ENCODE measurements at places on chromosomes 16 and 17.

GRCh38 chr16:10827691-10828341, 9.2 kb upstream of the TVP23A start:
- DNase-seq: no peak

DNA sequence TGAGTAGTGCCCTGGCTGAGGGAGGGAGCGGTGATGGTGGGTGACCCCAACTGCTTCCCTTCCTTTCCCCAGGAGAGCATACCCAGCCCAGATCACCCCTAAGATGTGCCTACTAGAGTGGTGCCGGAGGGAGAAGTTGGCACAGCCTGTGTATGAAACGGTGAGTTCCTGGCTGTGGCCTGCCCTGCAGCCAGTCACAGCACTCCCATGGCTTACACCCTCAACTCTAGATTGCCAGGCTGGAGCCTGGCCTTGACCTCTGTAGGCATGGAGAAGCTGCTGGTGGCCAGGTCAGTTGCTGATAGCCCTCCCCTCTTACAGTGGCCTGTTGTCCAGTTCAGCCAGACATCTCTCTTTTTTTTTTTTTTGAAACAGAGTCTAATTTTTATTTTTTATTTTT, 8.6 kb upstream of the NFATC3 start:
- no peak for DNase-seq

DNA sequence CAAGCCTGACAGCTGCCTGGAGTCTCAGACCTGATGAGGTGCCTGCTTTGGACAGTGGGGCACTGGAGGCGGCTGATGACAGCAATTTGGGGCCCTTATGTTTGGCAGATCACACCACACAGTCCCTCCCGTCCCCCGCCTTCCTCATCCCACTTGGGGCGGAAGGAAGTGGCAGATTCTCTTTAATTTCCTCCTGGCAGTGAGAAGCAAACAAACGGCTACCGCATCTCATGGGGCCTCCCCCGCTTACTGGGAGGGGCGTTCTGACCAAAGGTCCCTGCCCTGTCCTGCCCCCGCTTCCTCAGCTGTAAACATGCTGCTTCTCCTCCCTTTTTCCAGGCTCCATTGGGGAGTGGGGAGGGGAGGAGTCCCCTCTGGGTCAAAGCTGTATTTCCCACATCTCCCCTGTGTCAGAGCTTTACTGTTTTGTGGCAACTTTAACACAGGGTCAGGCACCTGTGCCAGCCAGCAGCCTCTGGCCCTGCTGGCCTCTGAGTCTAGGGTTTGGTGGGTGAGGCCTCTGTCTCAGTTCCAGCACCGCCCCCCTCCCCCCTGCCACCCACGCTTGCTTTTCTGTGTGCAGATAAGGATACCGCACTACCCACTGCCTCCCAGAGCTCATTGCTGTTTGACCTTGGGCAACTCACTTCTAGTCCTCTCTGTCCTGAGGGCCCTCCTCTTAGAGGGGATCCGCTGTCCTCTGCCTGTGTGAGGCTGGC, 5.4 kb upstream of the NFATC3 start:
- peak; percentile 44 for DNase-seq

DNA sequence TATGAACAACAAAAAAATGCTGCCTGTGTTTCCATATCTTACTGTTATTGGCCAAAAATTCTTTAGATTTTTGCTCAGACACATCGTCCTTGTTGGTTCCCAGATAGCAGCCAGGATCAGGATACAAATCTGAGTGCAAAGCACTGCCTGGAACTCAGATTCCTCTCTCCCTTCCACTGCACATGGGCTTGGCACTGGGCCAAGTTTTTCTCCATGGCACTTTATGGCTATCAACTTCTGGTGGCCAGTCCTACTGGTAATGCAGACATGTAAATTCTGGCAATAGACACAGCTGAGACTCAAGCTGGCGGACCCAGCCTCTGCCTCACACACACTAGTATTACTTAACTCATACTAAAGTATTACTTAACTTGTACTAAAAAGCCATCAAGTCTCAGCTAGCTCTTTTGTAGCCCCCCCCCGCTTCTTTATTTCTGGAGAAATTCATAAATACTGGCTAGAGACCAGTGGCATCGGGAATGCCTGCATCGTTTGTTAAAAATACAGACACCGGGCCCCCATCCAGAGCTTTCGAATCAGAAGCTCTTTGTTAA, 181.2 kb upstream of the COX10 start:
- no peak for DNase-seq

GRCh38 chr17:80447790-80448189, 28.6 kb downstream of the NPTX1 start:
- DNase-seq: no peak

DNA sequence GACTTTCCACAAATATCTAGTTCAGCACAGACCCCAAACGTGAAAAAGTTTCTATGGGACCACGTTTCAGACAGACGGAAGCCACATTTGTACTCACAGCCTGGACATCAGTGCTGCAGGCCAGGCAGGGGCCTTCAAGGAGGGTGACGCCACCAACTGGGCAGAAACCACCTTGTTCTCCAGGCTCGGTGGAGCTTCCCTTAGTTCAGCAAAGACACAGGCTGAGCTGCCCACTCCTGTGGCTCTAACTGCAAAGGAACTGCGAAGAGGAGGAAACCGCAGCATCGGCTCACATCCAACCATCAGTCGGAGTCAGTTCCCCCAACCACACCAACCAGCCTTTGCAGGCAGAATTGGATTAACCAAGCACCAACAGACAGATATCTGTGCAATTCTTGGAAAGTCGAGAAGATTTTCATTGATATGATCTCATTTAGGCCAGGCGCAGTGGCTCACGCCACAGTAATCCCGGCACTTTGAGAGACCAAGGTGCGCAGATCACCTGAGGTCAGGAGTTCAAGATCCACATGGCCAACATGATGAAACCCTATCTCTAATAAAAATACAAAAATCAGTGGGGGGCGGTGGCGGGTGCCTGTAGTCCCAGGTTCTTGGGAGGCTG, 73.3 kb upstream of the CNEP1R1 start:
- no peak for DNase-seq
